ENCODE measurements at places on chromosomes 5 and 9. TPM values are rescaled to one million over a fixed set of nuclear protein-coding genes. Genes with fewer than 3 reads are reported as not detected.

MSMP gene
- not detected for polyA plus RNA-seq

TSSK1B gene
- polyA plus RNA-seq: not detected

SLC6A19 gene
- not detected for polyA plus RNA-seq

HEMGN gene
- polyA plus RNA-seq: not detected

MCTP1 gene
- polyA plus RNA-seq: 4.2 TPM

KCNN2 gene
- polyA plus RNA-seq: 0.08 TPM

MARCOL gene
- not detected for polyA plus RNA-seq

LHFPL2 gene
- polyA plus RNA-seq: 13.7 TPM

IQGAP2 gene
- 5.1 TPM for polyA plus RNA-seq

SPATA6L gene
- polyA plus RNA-seq: 0.45 TPM

LCN9 gene
- not detected for polyA plus RNA-seq

IL9 gene
- polyA plus RNA-seq: not detected

PCDHGB1 gene
- polyA plus RNA-seq: 1.7 TPM

ENC1 gene
- polyA plus RNA-seq: 3.5 TPM

BHMT2 gene
- polyA plus RNA-seq: 6.1 TPM

CTXN3 gene
- not detected for polyA plus RNA-seq

GRCh38 chr5:16464664-16465543 lies 696 bp downstream of the ZNF622 start:
- peak; percentile 41 for DNase-seq

GRCh38 chr5:62093976-62094375 lies 212.0 kb upstream of the KIF2A start:
- peak; percentile 67 for DNase-seq

GRCh38 chr5:166596043-166596442 lies 1695.4 kb upstream of the WWC1 start:
- no peak for DNase-seq

DNA sequence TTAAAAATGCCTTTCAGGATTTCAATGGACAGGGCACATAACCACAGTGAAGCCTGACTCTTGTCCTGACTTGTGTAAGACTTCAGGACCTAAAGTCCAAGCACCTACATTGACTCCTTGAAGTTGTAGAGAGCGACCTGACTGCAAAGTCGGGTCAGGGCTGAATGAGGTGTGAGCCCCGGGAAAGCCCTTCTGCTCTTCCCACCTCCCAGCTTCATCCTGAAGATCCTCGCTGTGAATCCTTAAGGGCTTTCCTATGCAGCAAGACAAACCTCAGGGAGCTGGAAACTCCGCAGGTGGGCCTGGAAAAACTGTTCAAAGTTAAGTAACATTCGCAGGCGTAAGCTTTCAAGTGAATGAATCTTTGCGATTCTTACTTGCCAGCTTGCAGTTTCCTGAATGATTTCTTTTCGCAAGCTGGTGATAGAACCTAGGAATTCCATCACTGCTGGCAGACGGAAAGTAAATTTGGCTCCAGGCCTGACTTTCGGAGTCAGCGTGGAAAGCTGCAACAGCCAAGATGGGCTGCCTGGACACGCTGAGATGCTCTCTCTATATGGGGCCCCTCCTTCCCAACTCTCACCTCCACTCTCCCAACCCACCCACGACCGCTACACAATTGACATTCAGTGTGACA lies 10.9 kb downstream of the SEMA5A start:
- DNase-seq: peak; percentile 54

DNA sequence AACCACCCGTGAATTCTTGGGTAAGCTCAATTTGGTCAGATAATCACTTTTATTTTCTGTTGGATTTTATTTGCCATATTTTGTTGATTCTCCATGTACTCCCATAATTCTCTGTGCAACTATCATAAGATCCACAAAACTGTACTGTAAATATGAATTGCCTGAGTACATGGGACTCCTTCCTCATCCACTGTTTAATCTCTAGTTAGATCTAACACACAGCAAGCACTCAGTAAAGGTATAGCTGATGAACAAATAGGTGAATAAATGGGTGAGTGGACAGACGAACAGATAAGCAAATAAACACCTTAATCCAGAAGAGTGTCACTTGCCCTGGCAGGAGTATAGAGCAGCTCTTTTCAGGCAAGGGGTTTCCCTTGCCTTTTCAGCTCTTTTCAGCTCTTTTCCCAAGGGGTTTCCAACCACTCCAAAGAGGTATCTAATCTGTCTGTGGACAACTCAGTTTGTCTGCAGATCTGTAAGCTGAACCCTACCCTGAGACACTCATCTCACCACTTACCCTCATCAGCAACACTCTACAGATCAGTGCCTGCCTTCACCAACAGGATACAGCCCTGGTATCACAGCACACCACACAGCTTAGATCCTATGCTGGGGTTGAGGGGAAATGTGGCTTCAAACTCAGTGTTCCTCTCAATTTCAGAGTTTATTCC lies 51.2 kb downstream of the SIL1 start:
- no peak for DNase-seq

GRCh38 chr5:135501965-135502364 lies 33.8 kb downstream of the NEUROG1 start:
- DNase-seq: no peak

DNA sequence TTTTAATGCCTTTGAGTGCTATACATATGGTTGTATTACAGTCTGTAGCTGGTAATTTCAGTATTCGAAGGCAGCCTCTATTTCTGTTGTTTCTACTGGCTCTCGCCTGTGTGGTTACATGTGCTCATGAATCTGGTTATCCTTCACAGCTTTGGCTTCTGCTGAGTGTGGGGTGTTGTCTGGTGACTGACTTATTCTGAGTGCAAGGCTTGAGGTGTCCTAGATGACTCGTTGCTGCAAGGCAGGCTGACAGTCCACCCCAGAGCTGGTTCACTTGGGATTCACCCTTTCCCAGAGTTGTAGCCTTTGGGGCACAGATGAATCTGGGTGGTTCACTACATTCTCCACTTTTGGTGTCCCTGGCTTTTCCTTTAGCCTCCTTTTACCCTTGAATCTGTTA lies 41.4 kb downstream of the PDE8B start:
- no peak for DNase-seq

- no peak for DNase-seq
These were observed 343.7 kb downstream of the SPOCK1 start for GRCh38 chr5:137155261-137156000.

DNA sequence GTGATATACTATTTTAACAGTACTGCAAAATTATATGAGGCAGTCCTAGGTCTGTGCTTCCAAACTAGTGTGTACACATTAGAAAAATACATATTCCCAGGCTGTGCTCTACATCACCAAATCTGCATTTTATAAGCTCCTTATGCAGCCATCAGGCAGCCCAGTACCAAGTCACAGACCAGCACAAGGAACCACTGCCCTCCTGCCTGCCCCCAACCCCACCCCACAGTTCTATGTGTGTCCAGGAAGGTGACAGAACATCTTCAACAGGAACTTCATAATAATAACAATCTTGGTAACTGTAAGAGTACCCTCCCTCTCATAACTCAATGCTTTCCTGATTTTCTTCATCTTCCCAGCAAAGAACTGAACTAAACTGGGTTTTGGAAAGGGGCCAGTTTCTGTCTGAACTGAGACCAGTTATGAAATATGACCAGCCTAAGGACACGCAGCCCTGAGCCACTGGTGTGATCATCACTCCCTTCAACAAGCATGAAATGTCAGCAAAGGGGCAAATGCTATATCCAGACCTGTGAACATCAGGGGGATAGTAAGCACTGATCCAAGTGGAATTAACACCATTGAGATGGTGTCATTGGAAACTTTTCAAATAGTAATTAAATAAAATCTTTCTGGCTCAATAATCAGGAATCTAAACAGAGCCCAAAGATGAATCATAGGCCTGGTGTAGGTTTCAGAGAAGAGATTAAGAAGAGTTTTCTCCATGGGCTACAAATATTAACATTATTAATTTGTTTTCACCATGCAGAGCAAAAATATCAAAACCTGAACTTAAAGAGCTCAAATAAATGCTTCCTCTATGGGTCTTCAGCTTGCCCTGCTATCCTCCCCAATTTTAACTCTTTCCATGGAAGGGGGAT lies 82.1 kb downstream of the DPYSL3 start:
- peak; percentile 64 for DNase-seq

DNA sequence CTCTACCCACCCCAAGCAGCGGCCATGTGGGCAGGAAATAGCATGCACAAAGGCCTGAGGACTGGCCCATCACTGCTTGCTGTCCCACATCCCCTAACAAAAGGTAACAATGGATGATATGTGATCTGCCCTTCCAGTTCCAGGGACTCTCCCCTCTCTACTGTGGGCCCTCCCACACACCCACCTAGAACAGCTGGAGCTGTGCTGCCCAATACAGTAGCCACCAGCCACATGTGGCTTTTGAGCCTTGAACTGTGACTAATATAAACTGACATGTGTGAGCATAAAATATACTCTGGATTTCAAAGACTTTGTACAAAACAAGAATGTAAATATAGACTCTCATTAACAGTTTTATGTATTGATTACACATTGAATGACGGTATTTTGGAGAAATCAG lies 78.1 kb downstream of the C5orf15 start:
- no peak for DNase-seq

DNA sequence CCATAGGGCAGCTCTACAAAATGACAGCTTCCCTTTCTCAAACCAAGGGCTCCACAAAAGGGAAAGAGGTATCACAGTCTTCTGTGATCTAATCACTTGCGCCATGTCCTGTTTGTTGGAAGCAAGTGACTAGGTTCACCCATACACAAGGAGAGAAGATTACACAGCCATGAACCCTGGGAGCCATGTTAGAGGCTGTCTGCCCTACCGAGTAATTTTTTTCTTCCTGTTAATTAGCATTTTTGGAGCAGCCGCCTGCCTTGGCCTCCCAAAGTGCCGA lies 33.2 kb upstream of the GOLPH3 start:
- no peak for DNase-seq

DNA sequence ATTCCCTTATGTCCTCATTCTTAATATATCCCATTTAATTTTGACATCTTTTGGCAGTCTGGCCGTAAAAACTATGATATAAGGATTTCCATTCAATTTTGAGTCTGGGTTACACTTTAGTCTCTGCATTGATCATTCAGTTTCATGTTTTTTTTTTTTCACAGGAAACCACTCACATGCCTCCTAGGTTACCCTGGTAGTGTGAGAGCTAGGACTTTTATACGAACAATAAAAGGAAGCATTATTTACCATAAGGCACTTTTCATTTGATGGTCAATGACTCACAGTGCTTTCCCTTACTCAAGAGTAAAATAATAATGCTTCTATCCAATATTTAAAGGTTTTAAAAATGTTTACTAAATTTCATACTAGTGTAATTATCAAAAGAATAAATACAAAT lies 16.4 kb upstream of the DMAC1 start:
- DNase-seq: no peak

GRCh38 chr5:130708754-130709153 lies 456.3 kb downstream of the HINT1 start:
- DNase-seq: no peak

GRCh38 chr9:72600671-72601070 lies 79.3 kb downstream of the TMC1 start:
- peak; percentile 42 for DNase-seq

- DNase-seq: peak; percentile 23
These were observed 1042.3 kb downstream of the CDH12 start for GRCh38 chr5:21810737-21811316.

GRCh38 chr5:76863001-76863400 lies 13.2 kb downstream of the S100Z start:
- DNase-seq: no peak

DNA sequence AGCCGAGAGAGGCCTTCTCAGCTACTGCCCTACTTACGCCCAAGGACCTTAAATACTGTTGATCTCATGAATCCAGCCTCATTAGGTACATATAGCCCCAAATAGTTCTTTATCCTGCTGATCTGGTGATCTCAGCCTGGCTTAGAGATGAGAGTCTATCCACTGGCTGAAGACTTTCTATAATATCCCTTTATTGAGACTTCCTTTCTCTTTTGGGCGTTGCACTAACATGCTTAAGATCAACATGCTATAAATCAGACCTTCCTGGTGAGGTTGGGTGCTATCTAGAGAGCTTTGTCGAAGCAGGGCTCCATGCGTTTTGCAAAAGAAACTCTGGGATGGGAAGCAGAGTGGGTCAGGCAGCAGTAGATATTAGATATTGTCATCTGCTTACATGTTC lies 44.0 kb upstream of the AGXT2 start:
- DNase-seq: no peak

- DNase-seq: no peak
These were observed 22.7 kb downstream of the ANKRD33B start for GRCh38 chr5:10586555-10586954.

DNA sequence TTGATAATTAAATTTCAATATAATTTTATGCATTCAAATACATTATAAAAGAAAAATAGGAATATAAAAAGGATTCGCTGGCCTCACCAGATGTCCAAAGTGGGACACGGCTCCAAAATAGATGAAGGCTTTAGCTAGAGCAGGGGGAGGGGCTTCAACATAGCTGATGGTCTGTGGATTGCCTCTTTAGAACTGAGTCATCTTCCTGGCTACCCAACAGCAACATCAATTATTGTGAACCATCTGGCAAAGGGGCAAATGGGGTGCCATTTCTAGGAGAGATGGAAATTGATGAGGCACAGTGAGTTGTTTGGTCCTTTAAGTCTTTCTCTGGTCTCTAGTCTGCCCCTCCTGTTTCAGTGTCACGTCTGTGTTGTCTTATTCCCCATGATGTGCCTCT lies 44.2 kb upstream of the CD180 start:
- peak; percentile 57 for DNase-seq

DNA sequence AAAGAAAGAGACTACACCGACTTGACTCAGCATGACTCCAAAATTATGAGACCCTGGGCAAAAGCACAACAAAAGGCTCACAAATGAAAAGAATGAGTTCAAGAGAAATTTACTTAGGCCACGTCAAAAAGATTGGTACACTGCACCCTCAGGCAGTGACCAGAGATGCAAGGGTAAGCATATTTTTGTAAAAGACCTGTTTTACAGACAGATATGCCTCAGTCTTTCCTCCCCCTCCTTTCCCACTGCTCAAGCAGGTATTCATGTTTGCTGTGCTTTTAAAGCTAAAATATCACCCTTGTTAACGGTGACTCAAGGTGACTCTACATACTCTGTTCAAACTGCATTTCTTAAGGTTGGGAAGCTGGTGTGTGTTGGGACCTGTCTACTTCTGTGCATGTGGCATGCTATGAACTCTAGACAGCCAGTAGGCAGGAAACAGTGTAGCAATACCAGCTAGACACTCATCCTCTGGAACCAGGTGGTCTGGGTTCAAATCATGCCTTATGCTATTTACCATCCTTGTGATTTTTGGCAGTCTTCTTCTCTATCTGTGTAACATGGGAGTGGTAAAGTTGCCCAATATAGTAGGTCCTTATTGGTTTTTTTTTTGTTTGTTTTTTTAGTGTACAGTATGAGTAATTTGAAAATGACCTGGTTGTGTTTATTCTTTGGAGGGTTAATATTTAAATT lies 98.7 kb downstream of the TLE4 start:
- DNase-seq: no peak

GRCh38 chr5:107011605-107012004 lies 659.1 kb downstream of the EFNA5 start:
- no peak for DNase-seq

GRCh38 chr5:55903121-55903701 lies 52.1 kb downstream of the IL31RA start:
- DNase-seq: peak; percentile 70

- no peak for DNase-seq
These were observed 1.2 kb upstream of the SLC1A3 start for GRCh38 chr5:36605241-36605640.
